ENCODE measurements at places on chromosomes 2 and 18.

DNA sequence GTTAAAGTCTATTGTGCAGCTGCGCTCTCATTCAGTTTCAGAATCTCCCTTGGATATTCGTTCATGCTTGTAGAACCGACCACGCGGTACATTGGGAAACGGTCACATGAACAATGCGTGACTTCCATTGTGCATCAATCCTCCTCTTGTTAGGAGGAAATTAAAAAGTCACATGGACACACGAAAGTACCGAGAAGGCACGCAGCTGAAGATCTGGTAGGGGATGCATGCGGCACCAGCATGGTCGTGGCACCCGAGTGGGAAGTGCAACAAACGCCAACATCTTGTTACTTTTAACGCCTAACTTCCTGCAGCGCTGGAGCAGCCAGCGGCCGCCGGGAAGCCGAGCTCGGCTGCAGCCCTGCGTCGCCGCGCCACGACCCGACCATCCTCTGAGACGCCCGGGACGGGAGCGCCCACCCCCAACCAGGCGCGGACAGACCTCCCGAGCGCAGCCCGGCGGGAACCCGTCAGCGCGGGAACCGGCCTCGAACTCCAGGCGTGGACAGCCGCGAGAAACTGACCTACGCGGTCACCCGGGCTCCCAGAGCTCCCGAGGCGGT is 412 bp downstream of the OSBPL1A start:
- peak; percentile 89 for DNase-seq

- DNase-seq: no peak
Measured at GRCh38 chr2:212953170-212953920, 198.1 kb downstream of the IKZF2 start.

GRCh38 chr2:37812414-37812813 is 112.7 kb upstream of the RMDN2 start:
- no peak for DNase-seq

DNA sequence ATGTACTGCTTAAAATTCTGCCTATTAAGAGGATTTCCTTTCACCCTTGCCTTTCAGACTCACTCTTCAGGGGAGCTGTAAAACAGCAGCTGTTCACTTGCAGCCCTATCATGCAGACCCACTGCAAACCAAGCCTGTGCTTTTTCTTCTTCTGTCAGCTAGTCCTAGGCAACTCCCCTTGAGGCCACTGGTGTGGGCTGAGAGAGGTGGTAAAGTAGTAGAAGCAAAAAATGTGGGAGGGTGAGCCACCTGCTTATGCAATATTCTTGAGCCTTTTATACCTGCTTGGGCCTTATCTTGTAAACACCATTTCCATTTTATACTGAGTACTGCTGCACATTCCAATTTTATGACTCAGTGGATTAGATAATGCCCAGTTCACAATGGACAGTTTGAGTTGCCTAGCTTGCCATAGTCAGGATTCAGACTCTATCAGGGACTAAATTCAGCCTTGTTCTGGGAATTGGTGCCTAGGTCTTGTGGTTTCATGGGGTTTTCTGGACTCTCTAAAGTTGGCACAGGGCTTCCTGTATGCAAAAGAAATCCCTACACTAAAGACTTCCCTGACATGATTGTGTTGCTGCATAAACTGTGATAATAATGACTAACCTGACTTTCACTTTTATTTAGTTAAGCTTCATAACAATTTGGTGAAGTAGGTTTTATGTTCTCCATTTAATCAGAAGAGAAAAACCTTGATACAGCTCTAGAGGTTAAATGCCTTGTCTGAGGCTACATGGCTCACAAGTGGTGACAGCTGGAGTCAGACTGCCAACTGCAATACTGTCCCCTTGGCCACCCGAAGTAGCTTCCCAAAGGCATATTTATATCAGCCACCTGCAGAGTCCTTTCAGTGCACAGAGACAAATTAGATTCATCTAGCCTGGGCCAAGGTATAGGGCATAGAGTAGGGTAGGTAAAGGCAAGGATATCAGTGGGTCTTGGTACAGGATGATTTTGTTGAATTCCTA is 47.4 kb upstream of the KDM3A start:
- peak; percentile 17 for DNase-seq

GRCh38 chr2:20916604-20917286 is 93.8 kb upstream of the LDAH start:
- peak; percentile 32 for DNase-seq

GRCh38 chr18:10579079-10579867 is 53.4 kb downstream of the NAPG start:
- DNase-seq: peak; percentile 62

- no peak for DNase-seq
Measured at GRCh38 chr2:71929482-71929772, 218.2 kb downstream of the CYP26B1 start.

- DNase-seq: peak; percentile 63
Measured at GRCh38 chr2:102100371-102101096, 42.0 kb upstream of the IL1R1 start.

GRCh38 chr18:45782662-45783061 is 42.8 kb upstream of the SIGLEC15 start:
- DNase-seq: no peak

GRCh38 chr2:207133820-207134519 is 31.8 kb downstream of the KLF7 start:
- peak; percentile 77 for DNase-seq

DNA sequence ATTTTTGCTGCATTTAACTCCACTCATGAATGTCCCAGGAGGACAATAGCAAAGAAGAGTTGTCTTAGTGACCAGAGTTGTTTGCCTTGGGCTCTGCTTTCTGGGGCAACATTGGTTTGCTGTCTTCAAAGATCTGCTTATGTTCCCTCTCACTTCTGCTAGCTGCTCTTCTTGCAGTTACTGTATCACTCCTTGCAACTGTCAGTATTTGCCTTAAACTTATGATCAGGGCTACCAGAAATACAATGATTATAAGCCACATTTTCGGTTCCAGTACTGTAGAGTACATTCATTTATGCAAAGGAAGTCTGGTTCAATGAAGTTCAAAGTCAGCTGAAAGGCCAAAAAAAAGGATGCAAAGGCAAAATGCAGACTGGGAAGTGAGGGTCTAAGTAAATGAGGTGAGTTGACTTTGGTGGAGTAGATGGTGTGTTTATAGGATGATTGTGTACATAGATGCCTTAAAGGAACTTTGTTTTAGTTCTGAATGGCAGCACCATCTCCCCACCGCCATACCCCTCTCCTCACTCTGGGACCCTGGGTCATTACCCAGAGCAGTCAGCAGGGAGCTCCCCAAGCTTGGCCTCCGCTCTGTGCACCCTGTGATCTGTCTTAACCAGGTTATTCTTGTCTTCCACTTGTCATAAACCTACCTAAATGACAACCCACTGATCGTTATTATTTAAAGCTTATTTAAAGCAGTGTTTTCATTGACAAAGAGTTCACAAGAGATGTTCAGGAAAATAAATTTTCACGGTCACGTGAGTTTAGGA is 236.0 kb downstream of the DOK6 start:
- DNase-seq: no peak

- no peak for DNase-seq
Measured at GRCh38 chr18:27121108-27121507, 64.0 kb downstream of the CHST9 start.

- peak; percentile 67 for DNase-seq
Measured at GRCh38 chr2:20350041-20350712, 467 bp downstream of the PUM2 start.

DNA sequence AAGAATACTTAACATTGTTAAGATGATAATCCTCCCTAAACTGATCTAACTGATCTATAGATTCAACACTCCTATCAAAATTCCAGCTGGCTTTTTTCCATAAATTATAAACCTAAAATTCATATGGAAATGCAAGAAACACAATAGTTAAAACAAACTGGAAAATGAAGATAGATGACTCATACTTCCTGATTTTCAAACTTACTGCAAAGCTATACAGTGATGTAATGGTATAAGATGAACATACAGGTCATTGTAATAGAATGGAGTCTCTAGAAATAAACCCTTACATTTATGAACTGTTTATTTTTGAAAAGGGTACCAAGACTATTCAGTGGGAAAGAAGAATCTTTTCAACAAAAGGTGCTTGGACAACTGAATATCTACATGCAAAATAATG is 32.3 kb downstream of the UBXN4 start:
- peak; percentile 39 for DNase-seq

DNA sequence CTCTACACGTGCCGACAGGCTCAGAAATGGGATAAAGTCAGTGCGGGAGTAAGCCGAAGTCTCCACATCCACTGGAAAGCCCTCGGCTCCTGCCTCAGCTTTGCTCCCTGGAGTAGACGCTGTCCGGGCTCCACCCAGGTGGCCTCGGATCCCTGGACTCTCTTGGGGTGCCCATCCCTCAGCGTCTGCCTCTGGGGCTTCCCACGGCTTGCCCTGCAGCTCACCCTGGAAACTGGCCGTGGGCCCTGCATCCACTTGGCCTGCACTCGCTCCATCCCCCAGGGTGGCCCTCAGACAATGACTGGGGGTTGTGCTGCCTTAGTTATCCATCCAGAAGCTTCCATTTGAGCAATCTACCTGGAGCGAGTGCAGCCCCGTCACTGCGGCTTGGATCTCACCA is 36.2 kb upstream of the TAF1B start:
- no peak for DNase-seq
